ENCODE measurements at places on chromosomes 4 and X. TPM values are rescaled to one million over a fixed set of nuclear protein-coding genes. Genes with fewer than 3 reads are reported as not detected.

The PFKFB1 gene
- total RNA-seq: 2.1 TPM

DNA sequence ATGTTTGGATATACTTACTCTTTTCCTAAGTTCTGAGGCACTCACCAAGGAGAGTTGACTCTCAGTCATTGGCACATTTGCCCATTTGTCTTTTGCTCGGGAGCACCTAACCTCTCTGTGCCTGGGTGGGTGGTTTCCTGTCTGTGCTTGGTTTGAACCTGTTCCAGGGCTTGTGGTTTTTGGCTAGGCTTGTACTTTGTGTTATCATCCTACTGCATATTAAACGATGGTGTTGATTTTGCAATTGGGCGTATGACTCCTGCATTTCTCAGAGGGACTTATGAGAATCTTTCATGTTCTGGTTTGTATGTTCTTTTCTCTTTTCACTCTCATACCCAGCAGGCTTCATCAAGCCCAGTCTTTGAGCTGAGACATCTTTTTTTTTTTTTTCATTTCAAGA, 161.7 kb downstream of the BTC start:
- DNase-seq: no peak

DNA sequence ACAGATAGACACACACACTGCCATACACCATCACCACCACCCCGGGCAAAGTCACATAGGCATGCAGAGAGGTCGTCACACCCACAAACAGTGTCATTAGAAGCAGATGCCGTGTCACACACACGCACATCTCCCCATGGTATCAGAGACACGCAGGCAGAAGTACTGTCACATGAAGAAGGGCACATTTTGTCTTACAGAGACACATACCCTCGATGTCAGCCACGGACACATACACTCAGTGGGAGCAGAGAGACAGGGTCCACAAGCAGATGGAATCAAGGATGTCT, 3.3 kb downstream of the NALF2 start:
- DNase-seq: no peak

DNA sequence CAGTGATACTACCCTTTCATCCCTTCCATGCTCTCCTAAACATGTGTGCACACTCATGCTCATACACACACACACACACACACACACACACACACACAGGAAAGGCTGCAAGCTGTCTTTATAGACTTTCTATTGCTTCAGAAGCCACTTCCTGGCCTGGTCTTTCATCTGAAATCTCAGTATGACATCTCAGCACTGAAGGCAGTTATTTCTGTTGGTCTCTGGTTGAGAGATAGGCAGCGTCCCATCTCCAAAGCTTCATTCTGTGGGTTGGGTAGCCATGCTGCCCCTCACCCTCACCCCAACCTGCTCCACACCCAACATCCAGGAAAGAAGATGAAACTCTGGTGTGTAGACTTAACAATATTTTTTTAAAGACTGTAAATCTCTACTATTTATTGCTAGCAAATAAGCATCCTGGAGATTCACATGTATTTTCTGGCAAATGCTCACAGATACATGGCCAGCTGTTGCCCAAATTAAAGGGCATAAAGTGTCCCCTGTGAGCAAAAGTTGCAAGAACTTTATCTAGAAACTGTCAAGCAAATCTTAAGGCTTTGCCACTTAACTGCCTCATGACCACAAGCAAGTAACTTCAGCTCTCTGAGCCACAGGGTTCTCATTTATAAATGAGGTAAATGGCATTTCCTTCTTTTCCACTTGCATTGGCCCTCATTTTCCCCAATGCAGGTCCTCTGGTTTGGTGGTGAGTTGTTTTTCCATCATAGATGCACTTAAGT, 189.8 kb upstream of the AFF2 start:
- DNase-seq: no peak

DNA sequence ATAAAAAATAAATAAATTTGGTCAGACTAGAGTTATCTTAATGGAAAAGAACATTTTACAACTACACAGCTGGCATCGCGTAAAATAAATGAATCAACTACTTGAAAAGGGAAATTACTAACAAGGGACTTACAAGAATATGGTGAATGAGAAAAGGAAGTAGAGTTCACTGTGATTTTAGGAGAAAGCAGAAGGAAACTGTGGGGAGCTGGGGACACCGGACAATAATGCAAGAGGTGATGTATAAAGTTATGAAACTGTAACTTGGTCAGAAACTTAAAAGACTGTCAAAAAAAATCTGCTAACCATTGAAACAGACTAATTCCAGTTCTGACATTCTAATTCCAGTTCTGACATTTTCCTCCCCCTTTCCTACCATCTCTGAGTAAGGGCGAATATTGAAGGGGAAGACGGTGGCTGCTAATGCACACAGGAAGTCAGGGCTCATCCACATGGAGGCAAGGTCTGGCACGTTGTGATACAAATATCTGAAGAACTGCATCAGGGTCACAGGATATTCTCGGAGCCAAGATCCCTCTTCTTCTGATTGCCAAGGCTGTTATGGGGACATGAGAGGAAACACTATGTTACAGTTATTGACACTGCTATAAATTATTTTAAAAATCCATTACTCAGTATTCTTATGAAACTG, 170.5 kb downstream of the CDS1 start:
- DNase-seq: no peak

Measured in hepatocyte (in vitro differentiated cells).